ENCODE measurements at places on chromosomes 7 and 10.

DNA sequence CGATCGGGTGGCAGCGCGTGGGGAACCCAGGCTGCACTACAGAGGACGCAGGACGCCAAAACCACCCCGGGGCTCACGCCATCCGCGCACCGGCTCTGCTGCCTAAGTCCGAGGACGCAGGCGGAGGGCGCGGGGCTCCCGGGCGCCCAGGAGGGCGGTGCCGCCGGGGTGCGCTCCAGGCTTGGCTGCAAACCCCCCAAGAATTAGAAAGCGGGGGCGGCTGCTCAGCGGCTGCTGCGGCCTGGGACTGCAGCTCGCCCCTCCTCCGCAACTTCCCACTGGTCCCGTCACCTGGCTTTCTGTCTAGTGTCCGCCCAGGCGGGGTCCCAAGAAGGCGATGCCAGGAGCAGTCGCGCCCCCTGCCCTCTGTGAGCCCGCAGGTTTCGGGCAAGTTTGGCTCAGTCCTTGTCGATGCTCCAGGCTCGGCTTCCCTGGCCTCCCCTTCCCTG is 1.7 kb upstream of the POU6F2 start:
- DNase-seq = no peak

- DNase-seq = no peak
Observed at GRCh38 chr7:130154501-130155317, 50.5 kb downstream of the TMEM209 start.

DNA sequence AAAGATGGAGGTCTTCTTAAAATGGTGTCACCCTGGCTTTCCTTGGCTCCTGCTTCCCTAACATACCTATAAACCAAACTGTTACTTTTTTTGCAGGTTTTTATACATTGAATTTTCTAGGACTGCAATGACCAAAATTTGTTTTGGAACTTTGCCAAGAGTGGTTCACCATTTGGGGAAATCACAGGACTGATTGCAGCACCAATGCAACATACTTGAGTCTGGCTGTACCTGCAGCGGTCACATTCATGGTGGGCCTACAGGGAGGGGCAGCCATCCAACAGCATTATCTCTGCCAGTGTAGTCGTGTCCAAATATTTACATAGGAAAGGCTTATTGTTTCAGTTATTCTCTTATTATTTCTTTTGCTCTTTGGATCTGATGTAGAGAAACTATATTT is 69.0 kb downstream of the HACD1 start:
- DNase-seq = no peak

DNA sequence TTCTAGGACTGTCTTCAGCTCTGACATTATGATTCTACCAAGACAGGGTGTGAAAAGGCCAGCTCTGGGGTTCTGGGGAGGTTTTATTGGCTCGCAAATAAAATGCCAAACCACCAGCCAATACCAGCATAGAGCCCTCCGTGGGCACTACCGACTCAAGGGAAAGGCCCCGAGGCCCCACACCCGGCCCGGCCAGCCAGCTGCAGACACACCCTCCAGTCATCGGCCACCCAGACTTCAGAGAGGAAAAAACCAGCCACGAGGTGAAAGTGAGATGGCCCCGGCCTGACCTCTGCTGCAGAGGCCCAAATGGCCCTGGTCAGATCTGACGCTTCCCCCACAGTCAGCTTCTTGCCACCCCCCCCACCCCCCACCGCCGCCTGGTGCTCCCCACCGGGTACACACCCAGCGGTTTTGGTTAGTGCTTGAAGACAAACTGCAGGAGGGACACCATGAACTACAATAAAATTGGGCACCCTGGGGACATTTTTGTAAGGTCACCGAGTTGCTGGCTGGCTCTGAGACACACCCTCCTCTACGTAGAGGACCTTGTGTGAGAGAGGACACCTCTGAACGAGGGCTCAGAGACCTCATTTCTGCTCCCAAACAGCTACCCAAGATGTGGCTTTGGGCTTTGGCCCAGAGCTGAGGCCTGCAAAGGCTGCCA is 79.9 kb downstream of the PRKAG2 start:
- DNase-seq = no peak

DNA sequence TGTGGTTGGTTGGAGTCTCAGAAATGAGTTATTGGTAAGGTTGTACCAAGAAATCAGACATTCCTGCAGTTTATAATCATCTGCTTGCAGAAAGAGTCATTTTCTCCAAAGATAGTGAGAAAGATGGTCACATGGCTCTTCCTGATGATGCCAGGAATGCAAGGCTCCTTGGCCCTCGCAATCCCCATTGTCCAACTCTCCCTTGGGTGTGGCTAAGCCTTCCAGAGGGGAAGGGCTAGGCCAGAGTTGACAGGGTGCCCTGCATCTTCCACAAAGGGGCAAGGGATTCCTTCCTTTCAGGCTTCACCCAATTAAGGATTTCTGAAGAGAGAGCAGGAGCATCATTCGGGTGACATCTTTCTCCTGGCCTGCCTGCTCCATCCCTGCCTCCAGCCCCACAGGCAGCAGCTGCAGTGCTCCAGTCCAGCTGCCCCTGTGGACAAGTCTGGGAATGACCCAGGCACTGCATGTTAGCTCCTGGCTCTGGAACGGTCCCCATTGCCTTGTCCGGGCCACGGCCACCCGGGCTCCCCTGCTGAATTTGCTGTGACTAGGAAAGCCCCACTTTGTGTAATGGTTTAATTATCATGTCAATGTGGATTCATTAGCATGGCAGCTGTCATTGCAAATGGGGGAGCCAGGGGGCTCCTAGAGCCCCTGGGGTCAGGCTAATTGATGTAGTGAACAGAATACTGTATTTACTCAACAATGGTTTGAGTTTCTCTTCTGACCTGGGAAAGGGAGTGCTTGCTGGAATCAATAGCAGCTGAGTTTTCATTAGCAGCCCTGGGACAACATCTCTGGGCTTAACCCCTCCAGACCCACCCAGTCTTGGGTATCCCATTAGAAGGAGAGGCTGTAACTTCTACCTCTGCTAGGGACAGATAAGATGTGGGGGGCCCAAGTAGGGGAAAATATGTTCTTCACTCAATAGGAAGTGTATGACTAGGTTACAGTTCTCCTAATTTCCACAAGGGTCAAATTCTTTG is 112.6 kb upstream of the TBX20 start:
- DNase-seq = no peak

- no peak for DNase-seq
Observed at GRCh38 chr10:76149182-76149581, 717.8 kb downstream of the LRMDA start.

DNA sequence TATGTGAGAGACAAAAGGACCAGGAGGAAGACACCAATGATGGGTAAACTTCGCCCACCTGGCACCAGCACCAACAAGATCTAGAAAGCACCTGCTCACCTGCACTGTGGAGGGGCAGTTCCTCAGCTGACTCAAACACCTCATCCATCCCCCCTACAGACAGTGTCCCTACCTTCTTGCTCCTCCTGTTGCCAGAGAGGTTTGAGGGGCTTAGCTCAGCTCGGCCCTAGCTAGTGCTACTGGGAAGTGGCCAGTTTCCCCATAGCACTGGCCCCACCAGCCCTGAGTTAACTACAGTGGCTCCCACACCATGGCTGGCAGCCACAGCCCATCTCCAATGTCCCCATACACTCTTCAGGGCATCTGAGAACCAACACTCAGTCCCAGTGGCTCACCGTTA is 70.8 kb downstream of the GRID1 start:
- DNase-seq = no peak

DNA sequence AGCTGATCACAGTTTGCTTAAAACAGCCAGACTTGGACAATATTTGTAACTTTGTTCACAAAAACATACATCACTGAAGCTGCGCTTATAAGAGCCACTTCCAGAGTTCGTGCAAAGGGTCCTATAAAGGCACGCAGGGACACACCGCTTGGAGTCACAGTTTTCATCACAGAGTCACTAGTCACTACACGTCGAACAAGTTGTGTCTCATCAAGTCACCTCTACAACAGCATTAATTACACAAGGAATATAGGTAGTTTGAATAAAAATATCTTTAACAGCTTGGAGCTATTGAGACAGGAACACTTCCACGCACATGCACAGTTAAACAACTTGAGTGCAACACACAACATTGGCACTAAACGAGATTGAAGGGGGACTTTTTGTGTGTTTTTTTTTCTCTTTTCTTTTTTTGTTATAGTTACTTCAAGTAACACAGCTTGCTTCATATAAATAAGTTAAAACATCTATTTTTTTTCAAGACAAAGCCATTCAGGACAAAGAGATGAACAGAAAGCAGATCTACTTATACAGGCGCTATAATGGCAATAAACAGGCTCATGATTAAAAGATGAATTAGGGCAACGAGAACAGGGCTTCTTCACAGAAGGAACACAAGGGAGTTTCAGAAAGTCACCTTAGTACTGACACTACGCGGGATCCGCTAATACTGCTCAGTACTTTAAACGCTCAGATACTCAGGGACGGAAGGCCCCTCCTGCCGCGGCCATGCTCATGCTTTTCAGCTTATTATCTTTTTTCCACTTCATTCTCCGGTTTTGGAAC is 2.2 kb downstream of the HOXA5 start:
- no peak for DNase-seq

DNA sequence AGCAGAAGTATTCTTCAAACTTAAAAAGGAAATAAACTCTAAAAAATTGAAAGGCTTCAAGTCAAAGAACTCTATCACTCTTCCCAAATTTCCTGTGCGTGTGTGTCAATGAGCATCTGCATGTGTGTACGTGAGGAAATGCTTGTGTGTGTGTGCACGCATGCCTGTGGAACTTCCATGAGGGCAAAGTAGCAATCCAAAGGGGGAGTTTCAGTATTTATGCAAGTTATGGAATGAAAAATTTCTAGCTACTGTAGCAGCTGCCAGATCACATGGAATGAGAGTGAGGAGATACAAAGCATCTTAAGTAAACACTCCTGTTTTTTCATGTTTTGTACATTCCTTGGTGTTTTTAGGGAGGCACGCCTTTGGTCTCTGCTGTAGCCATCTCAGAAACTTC is 152.6 kb downstream of the RAPGEF5 start:
- DNase-seq = no peak

- peak; percentile 53 for DNase-seq
Observed at GRCh38 chr7:130356876-130357611, 12.4 kb downstream of the CPA5 start.

- DNase-seq = no peak
Observed at GRCh38 chr7:80679921-80680907, 41.8 kb downstream of the CD36 start.

- DNase-seq = no peak
Observed at GRCh38 chr7:46291601-46292150, 370.6 kb upstream of the IGFBP3 start.

DNA sequence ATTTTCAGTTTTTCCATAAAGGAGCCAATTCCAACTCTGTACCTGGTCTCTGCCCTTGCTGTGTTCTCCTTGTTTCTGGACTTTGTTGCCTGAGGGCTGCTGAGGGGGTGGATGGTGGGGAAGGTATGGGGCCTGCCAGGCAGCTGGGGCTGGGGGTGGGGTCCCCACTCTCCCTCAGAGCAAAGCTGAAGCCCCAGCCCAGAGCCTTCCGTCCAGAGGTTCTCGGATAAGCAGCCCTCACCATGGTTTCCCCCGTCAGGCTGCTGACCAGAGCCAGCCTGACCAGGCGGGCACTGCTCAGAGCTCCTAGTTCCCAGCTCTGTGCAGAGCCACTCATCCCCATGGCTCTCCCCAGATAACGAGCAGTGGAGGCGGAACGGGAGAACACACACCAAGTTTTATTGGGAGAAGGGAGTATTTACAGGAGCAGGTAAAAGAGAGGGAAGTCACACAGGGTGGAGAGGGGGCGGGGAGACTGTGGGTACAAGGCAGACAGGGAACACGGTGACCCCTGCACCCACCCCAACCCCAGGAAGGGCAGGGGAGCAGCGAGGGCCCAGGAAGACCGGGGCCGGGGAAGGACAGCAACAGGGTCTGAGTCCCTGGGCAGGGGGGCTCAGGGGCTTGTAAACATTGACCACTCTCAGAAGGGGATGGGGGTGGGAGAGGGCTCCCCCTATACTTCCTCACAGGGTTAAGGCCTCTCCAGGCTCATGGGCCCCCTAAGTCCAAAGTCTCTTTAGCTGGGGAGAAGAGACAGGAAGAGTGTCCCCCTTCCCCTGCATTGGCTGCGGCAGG is 5.8 kb downstream of the GNB2 start:
- no peak for DNase-seq

DNA sequence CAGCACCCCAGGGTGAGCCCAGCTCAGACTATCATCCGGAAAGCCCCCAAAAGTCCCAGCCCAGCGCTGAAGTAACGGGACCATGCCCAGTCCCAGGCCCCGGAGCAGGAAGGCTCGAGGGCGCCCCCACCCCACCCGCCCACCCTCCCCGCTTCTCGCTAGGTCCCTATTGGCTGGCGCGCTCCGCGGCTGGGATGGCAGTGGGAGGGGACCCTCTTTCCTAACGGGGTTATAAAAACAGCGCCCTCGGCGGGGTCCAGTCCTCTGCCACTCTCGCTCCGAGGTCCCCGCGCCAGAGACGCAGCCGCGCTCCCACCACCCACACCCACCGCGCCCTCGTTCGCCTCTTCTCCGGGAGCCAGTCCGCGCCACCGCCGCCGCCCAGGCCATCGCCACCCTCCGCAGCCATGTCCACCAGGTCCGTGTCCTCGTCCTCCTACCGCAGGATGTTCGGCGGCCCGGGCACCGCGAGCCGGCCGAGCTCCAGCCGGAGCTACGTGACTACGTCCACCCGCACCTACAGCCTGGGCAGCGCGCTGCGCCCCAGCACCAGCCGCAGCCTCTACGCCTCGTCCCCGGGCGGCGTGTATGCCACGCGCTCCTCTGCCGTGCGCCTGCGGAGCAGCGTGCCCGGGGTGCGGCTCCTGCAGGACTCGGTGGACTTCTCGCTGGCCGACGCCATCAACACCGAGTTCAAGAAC is 1.1 kb downstream of the VIM start:
- DNase-seq = no peak

DNA sequence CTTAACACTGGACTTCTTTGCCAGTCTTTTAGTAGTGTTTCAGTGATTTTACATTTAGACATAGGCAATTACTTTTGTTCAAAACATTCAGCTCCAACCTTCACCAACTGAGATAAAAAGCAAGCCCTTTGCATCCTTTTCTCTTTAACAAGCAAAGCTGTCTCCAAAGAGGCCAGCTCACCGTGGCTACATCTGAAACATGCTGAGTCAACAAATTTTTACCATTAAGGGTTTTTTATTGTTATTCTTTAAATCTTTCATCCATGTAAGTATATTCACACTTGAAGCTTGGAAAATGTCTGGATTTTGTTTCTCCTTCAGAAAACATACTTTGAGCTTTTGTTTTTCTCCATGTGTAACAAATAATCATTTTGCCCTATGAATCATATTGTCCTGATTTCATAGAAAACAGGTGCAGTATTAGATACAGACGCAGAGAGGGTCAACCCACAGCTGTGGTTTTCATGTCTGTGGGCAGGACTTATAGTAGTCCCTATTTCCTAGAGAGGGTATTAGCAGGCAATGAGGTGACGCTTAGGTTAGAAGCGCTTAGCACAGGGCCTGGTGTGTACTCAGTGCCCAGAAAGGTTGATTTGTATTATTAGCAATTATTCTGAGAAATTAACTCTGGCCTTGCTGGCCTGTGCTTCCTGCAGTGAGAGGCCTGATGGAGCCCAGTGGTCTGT is 99.5 kb downstream of the MKI67 start:
- DNase-seq = no peak

DNA sequence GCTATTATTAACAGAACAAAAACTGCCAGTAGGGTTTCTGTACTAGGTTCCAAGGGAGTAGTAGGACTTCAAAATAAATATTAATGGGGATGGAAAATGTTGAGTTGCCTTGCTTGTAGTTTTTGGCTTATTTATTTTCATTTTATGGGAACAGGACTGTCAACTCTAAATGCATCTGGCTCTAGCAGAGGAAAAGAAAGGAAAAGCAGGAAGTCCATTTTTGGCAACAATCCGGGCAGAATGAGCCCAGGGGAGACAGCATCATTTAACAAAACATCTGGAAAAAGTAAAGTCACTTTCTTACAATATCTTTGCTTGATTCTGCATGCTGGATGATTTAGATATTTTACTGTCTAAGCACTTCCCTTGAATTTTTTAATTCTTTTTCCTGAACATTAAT is 69.4 kb downstream of the NOC3L start:
- DNase-seq = no peak
